ENCODE measurements at places on chromosomes 13 and 19.

DNA sequence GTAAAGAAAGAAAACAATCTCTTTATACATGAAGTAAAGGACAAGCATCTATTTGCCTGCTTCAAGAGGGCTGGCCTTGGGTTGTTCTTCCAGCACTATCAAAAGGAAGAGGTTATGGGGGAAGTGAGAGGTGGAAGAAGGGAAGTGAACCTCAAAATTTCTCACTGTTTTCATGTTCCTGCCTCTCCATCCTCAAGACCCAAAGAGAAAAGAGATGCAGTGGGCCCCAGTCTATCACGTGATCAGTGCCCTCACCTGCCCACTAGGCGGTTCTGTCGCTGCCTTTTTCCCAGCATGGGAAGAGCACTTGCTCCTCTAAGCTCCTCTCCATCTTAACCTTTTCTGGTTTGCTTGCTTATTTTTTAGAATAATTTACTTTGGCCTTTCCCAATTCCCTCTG, 6.2 kb upstream of the USP12 start:
- no peak for DNase-seq

DNA sequence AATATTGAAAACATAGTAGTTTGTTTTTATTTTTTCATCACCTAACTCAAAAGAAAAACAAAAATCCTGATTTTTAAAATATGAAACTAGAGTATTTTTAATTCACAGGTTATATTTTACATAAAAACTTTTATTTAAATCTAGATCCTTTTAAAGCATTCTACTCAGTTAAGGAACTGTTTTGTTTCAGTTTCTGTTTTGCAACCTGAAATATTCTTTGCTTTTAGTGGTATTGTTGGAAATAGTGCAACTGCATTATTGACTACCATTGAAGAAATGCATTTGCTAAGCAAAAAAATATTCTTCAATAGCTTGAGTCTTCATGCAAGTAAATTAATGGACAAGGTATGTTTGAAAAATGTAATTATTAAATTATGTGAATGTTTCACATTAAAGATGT, 43.8 kb downstream of the COG6 start:
- DNase-seq, result no peak

GRCh38 chr13:79519255-79519654, 38.3 kb downstream of the NDFIP2 start:
- DNase-seq, result no peak

- DNase-seq, result no peak
These were observed 3.5 kb downstream of the ARID3A start for GRCh38 chr19:929203-929890.

DNA sequence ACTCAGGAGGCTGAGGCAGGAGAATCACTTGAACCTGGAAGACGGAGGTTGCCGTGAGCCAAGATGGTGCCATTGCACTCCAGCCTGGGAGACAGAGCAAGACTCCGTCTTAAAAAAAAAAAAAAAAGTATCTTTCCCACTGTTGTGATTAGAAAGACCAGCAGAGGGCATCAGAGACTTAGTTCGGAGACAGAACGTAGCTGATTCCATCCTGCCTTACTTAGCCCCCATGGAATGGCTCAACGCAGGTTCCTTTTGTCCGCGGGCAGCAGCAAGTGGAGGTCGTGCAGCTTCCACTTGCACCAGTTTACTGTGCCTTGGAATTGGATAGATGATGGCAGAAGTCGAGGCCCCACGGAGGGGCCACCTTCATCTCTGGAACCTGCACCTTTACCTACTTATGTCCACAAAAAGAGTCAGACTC, 8.1 kb downstream of the TIMM29 start:
- DNase-seq, result peak; percentile 23

DNA sequence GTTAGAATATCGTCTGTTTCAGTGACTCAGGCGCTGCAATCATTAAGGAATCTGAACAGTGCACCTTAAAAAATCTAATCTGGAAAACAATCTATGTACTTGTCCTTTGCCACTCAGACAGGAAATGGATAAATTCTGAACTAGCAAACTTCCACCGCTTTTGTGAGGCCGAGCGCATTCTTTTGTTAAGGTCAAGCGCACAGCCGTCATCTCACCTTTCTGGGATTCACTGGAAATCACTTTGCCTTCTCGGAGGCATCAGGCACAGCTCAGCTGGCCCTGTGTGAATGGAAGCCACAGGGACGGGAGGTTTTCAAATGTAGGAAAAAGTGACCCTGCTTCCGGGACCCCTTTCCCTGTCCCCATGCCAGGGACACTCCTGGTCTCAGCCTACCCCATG, 28.2 kb upstream of the SPACA7 start:
- DNase-seq, result no peak

DNA sequence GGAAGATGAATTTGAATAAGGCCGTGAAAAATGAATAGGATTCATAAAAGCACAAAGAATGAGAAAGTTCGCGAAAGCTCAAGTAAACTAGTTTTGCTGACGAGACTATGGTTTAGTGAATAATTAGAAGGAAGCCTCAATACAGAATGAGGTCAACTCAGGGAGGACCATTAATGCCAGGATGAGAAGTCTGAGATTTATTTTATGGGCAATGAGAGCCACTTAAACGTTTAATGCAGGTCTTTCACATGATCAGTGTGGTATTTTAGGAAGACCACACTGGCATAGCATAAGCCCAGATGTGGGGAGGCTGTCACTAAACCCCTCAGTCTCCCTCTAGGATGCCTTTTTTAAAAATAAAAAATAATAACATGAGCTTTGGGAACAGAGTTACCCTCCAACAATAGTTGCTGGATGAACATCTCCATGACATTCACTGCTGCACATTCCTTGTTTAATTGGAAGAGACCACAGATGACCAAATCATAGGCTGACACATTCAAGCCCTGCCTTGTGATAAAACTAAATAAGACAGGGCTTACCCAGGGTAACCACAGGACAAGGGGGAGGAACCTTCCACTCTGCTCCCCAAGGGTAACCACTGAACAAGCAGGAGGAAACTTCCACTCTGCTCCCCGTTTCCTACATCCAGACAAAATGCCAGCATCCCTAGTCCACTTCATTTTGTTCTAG, 43.6 kb upstream of the LSM14A start:
- no peak for DNase-seq
